ENCODE measurements at places on chromosomes 6 and 20.

- DNase-seq, result no peak
These were observed 25.8 kb upstream of the TMEM217 start for GRCh38 chr6:37283671-37284151.

GRCh38 chr6:110307368-110307767 lies 50.8 kb downstream of the METTL24 start:
- no peak for DNase-seq

GRCh38 chr6:41579088-41579610 lies 33.0 kb downstream of the FOXP4 start:
- DNase-seq, result no peak

- no peak for DNase-seq
These were observed 199.3 kb upstream of the SHLD1 start for GRCh38 chr20:5550733-5551529.

DNA sequence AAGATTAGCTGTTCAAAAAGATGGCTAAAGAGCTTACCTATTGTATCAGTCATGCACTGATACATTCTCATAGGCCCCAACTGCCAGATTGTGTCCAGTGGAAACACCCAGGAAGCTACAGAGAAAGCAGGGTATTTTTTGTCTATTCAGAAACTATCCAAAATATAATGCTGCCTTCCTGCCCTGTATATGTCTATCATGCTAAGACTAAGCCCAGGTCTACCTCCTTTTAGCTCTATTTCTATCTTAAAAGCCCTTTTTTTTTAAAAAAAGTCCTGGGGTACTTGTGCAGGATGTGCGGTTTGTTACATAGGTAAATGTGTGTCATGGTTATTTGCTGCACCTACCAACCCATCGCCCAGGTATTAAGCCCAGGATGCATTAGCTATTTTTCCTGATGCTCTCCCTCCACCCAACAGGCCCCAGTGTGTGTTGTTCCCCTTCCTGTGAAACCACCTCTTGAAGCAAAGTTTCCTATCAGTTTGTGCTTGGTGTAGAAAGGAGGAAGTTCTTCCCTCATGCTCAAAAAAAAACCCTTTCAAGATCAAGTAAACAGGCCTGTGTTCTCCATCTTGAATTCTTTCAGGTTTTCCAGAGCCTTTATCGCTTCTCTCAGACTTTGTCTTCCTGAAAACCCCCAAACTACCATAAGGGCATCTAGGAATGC lies 514 bp downstream of the DEFB129 start:
- no peak for DNase-seq

DNA sequence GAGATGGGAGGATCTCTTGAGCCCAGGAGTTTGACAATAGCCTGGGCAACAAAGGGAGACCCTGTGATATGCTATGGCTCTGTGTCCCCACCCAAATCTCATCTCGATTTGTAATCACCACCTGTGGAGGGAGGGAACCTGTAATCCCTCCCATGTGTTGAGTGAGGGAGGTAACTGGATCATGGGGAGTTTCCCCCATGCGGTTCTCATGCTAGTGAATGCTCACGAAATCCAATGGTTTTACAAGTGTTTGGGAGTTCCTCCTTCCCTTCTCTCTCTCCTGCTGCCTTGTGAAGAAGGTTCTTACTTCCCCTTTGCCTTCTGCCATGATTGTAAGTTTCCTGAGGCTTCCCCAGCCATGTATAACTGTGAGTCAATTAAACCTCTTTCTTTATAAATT lies 3.4 kb downstream of the NUDT3 start:
- no peak for DNase-seq

GRCh38 chr6:5045416-5045815 lies 39.7 kb upstream of the PPP1R3G start:
- DNase-seq, result no peak

DNA sequence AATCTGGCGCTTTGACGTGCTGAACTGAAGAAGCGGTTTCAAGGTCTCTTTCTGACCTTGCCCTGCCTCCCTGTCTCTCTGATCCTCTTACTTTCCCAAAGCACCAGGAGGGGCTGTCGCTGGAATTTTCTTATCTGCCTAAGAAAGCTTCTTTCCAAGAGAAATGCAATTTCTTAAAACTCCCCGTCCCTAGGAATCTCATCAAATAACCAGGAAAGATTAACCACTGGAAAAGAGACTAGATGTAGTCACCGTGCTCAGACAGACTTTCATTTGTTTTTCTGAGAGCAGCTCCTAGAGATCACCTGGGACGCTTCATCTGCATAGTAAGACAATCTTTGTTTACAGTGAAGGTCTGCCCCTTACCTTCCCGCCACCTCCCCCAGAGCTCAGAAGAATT lies 38.6 kb downstream of the PDYN start:
- no peak for DNase-seq
